Activated naive CD8-positive, alpha-beta T cell treated with anti-CD3 and anti-CD28 coated beads, Interleukin-2, amount 10 ng/mL, durations not matched to agents 7 days and 5 days (primary cell): ENCODE measurements at places on chromosomes 3 and 15. TPM values are rescaled to one million over a fixed set of nuclear protein-coding genes. Genes with fewer than 3 reads are reported as not detected.

PLOD2 gene
- 0.14 TPM for total RNA-seq

AP2M1 gene
- total RNA-seq, result 213 TPM

FANCD2OS gene
- not detected for total RNA-seq

MRAS gene
- 0.69 TPM for total RNA-seq

ATP13A5 gene
- total RNA-seq, result not detected

TRH gene
- not detected for total RNA-seq

ADGRG7 gene
- total RNA-seq, result not detected

PLA2G4D gene
- total RNA-seq, result not detected

TPRG1 gene
- total RNA-seq, result 50.9 TPM

TRIM42 gene
- not detected for total RNA-seq

LYZL4 gene
- total RNA-seq, result not detected

KLHL40 gene
- total RNA-seq, result not detected

SENP8 gene
- 1.3 TPM for total RNA-seq

TRPM7 gene
- total RNA-seq, result 51.5 TPM

XIRP1 gene
- not detected for total RNA-seq

TNNC1 gene
- 3.2 TPM for total RNA-seq

SERPINI2 gene
- total RNA-seq, result not detected

FILIP1L gene
- total RNA-seq, result 2.0 TPM

EFCC1 gene
- 0.14 TPM for total RNA-seq

KAT2B gene
- 108 TPM for total RNA-seq

STRA6 gene
- not detected for total RNA-seq

NKTR gene
- total RNA-seq, result 150 TPM

CCDC33 gene
- total RNA-seq, result 0.17 TPM

SPTBN5 gene
- total RNA-seq, result 1.6 TPM

BLOC1S6 gene
- 40.1 TPM for total RNA-seq

GABRA5 gene
- not detected for total RNA-seq

ARGFX gene
- not detected for total RNA-seq

MASP1 gene
- not detected for total RNA-seq

BOC gene
- total RNA-seq, result not detected

IL5RA gene
- 0.64 TPM for total RNA-seq

RTP3 gene
- total RNA-seq, result not detected

WDR49 gene
- total RNA-seq, result not detected

RGMA gene
- total RNA-seq, result not detected

RARRES1 gene
- total RNA-seq, result not detected

FGF7 gene
- total RNA-seq, result not detected

DPPA2 gene
- not detected for total RNA-seq

UQCRC1 gene
- 148 TPM for total RNA-seq

GP9 gene
- total RNA-seq, result not detected

AHSG gene
- not detected for total RNA-seq

DNAH12 gene
- 0.20 TPM for total RNA-seq

TEX55 gene
- total RNA-seq, result not detected

IFRD2 gene
- 59.0 TPM for total RNA-seq

NIT2 gene
- 43.5 TPM for total RNA-seq

SKOR1 gene
- total RNA-seq, result 0.71 TPM

CD96 gene
- 379 TPM for total RNA-seq

CFAP44 gene
- 9.3 TPM for total RNA-seq

PRKCD gene
- total RNA-seq, result 20.5 TPM

CLEC3B gene
- not detected for total RNA-seq

RHOV gene
- total RNA-seq, result not detected

HDGFL3 gene
- total RNA-seq, result 29.0 TPM

GABRB3 gene
- total RNA-seq, result not detected

POC1A gene
- total RNA-seq, result 20.8 TPM

KNSTRN gene
- 47.0 TPM for total RNA-seq

SLC28A2 gene
- not detected for total RNA-seq

CDC25A gene
- total RNA-seq, result 14.7 TPM

LRRC15 gene
- not detected for total RNA-seq

DAPK2 gene
- total RNA-seq, result 17.6 TPM

AADACL2 gene
- total RNA-seq, result not detected
